ENCODE measurements at places on chromosomes 12 and 14.

- no peak for ATAC-seq
Observed at GRCh38 chr14:21915826-21916225, 242.2 kb upstream of the OR4E1 start.

- no peak for ATAC-seq
Observed at GRCh38 chr12:103677341-103677740, 90.3 kb downstream of the STAB2 start.

DNA sequence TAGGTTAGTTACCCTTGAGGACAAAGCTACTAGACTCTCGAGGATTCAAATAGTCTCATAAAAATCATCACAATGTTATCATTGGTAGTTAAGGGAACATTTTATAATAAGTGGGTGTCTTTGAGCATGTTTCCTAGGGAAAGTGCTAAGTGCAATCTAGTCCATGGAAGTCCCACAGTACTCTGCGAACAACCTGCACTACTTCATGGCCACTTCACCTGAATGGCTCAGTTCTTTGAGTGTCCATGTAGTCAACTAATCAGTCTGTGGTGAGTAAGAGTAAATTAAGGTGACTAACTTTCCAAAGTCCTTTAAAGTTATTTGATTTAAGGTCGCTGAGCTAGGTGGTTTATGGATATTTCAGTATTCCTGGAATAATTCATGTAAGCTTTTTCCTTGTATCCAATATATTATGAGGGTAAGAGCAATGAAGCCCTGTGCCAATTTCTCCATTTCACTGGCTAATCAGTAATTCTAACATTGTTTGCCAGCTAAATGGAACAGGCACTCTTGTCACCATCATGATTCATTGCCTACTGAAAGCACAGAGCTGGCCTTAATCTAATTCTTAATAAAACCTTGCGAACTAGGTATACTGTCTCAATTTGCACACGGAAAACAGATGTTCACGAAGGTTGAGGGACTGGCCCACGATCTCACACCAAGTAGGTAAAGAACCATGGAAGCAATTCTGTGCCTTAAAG, 495.1 kb downstream of the APAF1 start:
- no peak for ATAC-seq

GRCh38 chr12:52650520-52651081, 1.4 kb downstream of the KRT2 start:
- no peak for ATAC-seq

DNA sequence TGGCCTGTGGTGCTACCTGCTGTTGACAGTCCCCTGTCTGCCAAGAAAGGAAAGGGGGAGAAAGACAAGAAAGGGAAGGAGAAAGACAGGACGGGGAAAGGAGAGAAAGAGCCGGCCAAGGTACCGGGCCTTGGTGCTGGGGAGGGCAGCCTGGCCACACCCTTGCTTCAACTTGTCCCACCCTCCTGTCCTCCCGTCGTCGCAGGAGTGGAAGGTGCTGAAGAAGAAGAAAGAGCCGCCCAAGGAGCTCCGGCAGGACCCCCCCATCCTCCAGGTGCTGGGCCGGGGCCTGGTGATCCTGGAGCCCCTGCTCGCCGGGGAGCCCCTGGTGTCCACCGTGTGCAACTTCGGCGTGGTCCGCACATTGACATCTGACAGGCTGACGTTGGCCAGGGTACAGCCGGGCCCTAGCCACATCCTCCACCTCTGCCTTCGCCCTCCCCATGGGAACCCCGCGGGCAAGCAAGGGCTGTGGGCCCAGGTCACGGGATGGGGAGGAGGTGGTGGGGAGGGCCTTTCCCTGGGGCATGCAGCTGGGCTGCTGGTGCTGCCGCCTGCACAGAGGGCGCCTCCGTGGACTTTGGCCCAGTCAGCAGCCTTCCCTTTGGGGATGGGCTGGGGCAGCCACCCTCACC, 2.9 kb upstream of the B3GNT4 start:
- ATAC-seq = no peak

Data from motor neuron (in vitro differentiated cells).